ENCODE measurements at places on chromosomes 3 and 15.
A peak's percentile ranks its signal among the peaks of the same experiment; 100 is the strongest.

- no peak for DNase-seq
Measured at GRCh38 chr3:21654662-21655061, 96.3 kb downstream of the ZNF385D start.

DNA sequence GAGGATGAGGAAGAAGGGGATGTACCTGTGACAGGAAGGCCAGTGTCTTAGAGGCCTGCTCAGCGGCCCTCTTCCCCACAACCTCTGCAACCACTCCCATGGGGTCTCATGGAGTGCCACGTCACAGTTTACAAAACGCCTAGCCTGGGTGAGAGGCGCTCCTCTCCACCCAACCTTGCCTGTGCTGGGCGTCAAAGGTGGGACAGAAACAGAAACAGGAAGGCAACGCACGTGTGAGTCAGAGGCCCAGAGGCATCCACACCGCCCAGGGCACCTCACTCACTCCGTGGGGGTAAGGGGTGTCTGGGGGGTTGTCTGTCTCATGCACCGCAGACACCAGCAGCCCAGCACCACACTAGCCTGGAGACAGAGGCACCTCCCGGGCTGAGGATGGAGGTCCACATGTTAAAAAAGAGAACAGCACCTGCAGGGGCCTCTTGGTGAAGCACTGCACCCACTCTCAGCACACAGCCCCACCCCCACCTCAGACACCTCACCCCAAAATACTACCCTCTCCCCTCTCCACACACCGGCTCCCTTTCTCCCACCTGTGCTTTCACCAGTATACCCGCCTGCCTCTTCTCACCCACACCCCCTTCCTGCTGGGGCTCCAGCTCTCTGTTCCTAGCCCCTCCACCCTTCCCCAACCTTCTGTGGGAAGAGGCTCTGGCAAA is 4.7 kb upstream of the CALML4 start:
- DNase-seq, result no peak

GRCh38 chr3:21447476-21448151 is 303.4 kb downstream of the ZNF385D start:
- no peak for DNase-seq

- DNase-seq, result no peak
Measured at GRCh38 chr3:143183665-143183964, 64.0 kb downstream of the CHST2 start.

DNA sequence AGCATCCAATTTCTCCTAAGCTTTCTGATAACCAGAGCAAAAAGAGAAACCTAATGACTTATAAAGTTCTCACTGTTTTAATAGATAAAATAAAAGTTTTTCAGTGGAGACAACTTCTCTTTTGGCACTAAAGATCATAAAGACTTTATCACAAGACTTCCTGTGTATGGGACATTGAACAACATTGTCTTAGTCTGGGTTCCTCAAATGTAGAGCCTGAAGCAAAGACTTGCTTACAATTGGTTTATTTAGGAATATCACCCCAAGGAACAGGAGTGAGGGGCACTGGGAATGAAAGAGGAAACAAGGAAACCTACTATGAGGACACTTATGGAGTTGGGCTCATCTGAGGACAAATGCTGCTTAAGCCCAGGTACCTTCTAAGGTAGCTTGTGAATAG is 127.4 kb downstream of the B3GALNT1 start:
- DNase-seq, result no peak

GRCh38 chr15:95549168-95549738 is 781.2 kb upstream of the NR2F2 start:
- no peak for DNase-seq

DNA sequence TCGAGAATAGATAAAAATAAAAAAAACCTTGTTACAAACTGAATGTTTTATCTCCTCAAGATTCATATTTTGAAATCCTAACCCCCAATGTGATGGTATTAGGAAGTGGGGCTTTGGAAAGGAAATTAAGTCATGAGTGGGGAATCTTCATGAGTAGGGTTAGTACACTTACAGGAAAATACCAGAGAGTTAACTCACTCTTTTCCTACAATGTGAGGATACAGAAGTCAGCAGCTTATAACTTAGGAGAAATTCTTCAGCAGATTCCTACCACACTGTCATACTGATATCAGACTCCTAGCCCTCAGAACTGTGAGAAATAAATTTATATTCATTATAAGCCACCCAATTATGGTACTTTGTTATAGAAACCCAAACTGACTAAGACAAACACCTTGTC is 453.1 kb downstream of the GBE1 start:
- no peak for DNase-seq

GRCh38 chr3:64331605-64332004 is 106.3 kb upstream of the PRICKLE2 start:
- DNase-seq, result no peak

- DNase-seq, result no peak
Measured at GRCh38 chr3:78993375-78993774, 774.4 kb downstream of the ROBO1 start.

- DNase-seq, result no peak
Measured at GRCh38 chr3:177750436-177750835, 553.2 kb upstream of the TBL1XR1 start.

DNA sequence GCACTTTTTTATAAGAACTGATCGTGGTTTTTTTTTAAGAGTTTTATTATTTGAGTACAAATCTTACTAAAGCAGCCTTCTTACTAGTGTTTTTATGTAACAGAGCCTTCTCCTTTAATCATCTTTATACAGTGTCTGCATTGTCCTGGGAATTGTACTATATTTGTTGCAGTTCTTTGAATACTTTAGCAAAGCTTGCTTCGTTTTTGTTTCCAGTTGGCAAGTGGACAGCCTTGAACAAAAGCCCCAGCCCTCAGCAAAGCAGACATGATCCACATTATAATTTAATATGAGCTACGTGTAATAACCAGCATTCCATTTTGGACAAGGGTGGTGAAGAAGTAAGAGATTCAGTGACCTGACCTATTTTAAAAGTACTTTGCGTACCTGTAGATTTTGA is 112.2 kb upstream of the FLNB start:
- DNase-seq, result no peak

DNA sequence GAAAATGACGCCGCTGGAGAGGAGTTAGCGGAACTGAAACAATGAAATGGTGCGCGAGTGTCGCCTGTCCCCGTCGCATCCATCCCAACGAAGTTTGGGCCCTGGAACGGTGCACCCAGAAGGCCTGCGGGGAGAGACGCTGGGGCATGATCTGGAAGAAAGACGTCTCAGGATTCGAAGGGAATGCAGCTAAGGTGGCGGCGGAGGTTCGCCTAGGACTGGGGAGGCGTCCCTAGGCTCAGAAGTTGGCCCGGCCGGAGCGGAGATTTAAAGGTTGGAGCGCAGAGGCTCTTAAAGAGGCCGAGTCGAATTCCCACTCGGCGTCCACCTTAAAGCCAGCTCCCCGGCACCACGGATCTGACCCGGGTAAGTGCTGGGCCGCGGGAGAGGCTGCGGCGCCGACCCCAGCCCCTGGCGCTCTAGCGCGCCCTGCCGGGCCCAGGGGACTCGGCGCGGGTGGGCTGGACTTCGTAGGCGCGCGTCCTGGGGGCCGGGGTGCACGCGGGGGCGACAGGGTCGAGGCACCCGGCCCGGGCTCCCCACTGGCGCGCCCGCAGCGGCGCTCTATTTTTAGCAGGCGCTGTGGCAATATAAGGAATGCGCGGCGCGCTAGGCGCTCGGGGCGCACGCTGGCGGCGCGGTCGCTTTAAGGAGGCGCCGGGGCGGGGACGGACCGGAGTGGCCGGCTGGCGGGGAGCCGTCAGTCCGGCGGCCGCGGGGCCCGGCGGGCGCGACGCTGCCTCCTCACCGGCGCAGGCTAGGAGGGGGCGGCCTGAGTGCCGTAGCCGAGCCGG is at the start of gene MRAS:
Gene MRAS (plus strand): TSS at position 620 of the 794 bp plus-strand sequence. CDS start 24,305 bp downstream, outside the sequence.
- DNase-seq, result no peak

GRCh38 chr15:75455982-75456531 is 4.6 kb upstream of the SIN3A start:
- no peak for DNase-seq

GRCh38 chr3:188954590-188955208 is 217.1 kb upstream of the TPRG1 start:
- DNase-seq, result peak; percentile 67

DNA sequence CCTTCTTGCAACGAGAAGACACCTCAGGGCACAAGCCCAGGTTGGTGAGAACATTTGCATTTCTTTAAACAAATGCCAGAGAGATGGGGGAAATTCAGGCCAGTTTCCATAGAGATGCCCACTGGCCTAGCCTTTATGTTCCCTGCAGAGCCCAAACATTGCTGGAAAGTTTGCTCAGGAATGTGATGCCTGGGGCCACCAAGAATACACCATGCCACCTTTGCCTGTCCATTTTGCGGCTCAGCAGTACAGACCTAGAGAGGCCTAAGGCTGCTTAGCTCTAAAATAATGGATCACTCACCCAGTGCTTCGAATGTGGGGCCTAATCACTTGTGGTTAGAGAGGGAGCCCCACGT is 210.0 kb downstream of the RPLP1 start:
- DNase-seq, result no peak

All from stimulated activated CD4-positive, alpha-beta T cell treated with anti-CD3 and anti-CD28 coated beads, TNF-alpha, amount 100 ng/mL, for 48 hours (primary cell).